Activated CD4-positive, alpha-beta T cell treated with anti-CD3 and anti-CD28 coated beads, Interleukin-2, amount 50 U/mL, for 4 hours (primary cell): ENCODE measurements at places on chromosomes 12 and 14.

DNA sequence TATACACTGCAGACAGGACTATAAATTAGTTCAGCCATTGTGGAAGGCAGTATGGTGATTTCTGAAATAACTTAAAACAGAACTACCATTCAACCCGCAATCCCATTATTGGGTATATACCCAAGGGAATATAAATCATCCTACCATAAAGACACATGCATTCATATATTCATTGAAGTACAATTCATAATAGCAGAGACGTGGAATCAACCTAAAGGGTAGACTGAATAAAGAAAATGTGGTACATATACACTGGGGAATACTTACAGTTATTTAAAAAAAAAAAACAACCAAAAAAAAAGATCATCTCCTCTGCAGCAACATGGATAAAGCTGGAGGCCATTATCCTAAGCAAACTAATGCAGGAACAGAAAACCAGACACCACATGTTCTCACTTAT lies 473.9 kb downstream of the TRHDE start:
- DNase-seq, result no peak

- peak; percentile 64 for DNase-seq
Measured at GRCh38 chr14:55354500-55354899, 57.1 kb downstream of the ATG14 start.

DNA sequence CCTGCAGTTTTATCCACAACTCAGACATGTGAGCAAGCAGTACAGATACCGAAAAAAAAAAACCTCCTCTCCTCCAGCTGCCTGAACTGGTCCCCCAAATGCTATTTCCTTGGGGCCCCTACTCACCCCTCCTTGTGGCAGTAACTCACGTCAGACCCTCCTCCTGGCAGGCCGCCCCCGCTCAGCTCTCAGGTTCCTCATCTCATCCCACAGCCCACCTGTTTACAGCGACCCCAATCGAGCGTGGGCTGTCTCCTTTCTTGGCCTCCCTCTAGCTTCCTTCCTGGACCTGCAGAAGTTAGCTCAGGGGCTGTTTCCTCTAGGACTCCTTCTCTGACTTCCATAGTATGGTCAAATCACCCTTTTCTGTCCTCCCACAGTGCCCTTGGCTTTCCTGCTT lies 455.3 kb downstream of the BCL11B start:
- DNase-seq, result no peak

DNA sequence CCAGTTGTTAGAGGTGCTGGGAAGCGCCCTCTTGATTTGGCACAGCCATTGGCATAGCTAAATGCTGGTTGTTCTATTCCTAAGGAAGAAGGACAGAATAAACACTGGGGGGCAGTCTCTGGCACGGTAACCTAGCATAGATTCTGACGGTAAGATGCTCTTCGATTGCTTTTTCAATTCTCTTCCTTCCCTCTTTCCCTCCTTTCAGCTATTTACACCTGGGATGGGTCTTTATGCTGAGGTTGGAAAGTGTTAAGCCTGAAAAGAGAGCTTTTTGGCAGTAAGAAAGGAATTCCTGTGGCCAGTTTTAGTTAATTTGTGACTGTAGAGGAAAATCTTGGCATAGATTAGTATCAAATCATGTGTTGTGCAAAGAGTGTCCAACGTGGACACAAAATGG lies 162.8 kb downstream of the SNAPC1 start:
- DNase-seq, result no peak

DNA sequence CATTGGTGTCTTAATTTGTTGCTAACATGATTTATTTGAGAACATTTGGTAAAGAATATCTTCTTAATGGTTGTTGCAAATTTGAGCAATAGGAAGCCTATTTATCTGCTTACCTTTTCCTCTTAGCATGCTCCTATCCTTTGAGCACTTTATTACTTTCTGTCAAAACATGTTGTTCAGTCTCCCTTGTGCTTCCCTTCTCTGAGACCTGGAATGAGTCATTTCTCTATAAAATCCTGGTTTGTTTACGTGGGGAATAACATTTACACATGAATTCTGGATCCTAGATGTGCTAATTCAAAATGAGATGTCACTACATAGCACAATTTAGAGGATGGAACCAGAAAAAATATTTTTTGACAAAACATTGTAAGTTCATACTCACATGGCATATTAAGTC lies 844.0 kb upstream of the LRFN5 start:
- DNase-seq, result no peak

GRCh38 chr12:50621399-50622300 lies 116.9 kb downstream of the DIP2B start:
- no peak for DNase-seq

GRCh38 chr14:92914087-92914656 lies 8.8 kb upstream of the CHGA start:
- peak; percentile 11 for DNase-seq

- no peak for DNase-seq
Measured at GRCh38 chr12:63918800-63919300, 74.3 kb downstream of the SRGAP1 start.

GRCh38 chr12:7130701-7131501 lies 730 bp downstream of the CLSTN3 start:
- no peak for DNase-seq

DNA sequence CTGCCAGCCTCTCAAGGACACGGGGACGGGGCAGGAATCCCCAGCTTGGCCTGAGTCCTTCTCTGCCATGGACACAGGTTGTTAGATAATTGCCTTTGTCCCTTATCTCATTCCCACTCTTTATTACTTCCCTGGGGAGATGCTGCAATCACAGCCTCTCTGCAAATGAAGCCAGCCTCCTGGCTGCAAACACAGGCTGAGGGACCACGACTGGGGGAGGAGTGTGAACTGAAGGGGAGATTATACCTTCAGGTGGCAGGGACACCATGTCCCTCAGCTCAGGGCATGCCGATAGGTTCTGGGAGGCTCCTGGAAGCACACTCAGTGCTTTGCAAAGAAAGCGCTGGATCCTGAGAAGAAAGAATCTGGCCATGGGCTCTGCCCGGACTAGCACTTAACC lies 16.1 kb upstream of the CHGA start:
- no peak for DNase-seq

GRCh38 chr12:116043659-116044535 lies 233.6 kb downstream of the MED13L start:
- no peak for DNase-seq

DNA sequence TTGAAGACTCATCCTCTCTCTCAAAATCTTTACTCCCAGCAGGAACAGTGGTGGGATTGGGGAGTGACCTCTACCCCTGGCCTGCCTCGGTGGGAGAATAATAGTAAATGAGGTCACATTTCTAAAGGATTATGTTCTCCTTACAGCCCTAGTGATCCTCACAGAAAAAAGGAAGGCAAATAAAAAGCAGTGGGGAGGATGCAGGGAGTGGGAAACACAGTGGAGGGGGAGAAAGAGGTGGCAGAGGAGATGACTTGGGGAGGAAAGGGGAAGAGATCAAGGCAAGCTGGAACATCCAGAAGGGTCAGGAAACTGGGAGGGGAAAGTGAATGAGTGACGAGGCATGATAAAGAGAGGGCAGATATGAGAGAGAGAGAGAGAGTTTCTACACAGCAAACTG lies 8.3 kb upstream of the SYNDIG1L start:
- no peak for DNase-seq

- no peak for DNase-seq
Measured at GRCh38 chr12:24705741-24706358, 243.1 kb downstream of the BCAT1 start.

GRCh38 chr14:91835197-91835919 lies 32.0 kb downstream of the TC2N start:
- DNase-seq, result no peak

- no peak for DNase-seq
Measured at GRCh38 chr12:96101806-96102205, 66.4 kb upstream of the LTA4H start.

DNA sequence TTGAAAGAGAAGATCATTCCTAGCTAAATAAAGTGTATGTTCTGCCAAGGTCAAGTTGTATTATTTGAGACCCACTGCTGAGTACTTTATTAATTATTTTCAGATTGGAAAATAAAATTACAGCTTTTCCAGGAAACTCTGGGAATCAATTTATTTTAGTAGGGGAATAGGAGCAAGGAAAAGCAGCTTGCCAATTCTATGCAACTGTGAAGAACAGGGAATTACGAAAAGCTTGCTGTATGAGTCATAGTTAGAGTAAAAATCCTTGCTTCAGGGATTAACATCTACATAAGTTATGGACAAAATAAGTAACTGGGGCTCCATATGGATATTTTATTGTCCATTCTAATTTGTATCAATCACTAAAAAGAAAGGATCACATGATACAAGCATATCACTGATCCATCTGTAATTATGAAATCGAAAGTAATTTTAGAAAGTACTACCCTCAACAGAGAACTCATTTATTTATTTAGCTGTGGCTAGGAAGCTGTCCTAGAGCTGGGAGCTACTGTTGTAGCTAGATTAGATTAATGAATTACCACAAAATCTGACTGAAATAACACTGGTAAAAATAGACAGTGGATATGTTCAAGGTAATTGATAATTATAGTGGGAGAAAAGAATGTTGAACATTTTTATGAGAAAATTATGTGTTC lies 303.5 kb upstream of the NPAS3 start:
- DNase-seq, result no peak

DNA sequence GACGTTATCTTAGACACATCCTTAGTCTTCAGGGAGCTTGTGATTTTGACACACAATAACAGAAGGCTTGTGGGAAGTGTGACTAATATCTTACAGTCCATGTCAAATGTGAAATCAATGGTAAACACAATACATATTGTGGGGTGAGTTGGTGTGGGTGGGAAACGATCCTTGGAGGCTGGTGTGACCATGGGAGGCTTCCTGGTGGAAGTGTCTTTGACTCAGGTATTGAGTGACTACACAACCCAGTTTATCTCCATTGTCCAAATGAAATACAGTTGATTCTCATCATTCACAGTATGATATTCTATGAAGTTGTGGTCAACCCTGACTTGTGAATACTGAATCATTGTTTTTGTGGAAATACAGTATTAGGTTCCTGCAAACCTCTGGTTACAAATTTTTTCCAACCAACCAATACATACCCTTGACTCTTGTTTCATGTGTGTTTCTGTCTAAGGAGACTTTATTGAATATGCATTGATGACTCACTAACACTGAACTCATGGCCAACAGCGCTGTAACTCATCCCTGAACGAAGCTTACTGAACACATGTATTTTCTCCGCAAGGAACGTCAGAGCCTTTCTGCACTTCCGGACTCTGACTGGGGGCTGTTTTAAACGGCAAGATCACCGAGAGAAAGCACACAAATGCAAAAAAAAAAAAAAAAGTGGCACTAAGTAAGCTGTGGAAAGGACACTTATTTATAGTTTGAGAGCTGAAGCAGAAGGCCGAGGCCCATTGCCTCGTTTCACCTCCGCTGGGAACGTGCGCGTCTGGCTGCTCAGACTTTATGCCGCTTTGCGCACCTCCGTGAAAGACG lies 59.0 kb downstream of the CLMN start:
- no peak for DNase-seq

- DNase-seq, result no peak
Measured at GRCh38 chr12:4918950-4919660, 9.4 kb downstream of the KCNA1 start.

GRCh38 chr12:71472441-71472911 lies 32.9 kb downstream of the LGR5 start:
- DNase-seq, result no peak

- DNase-seq, result no peak
Measured at GRCh38 chr12:107822356-107822755, 47.9 kb downstream of the ASCL4 start.

GRCh38 chr12:7072035-7072434 lies 11.5 kb downstream of the C1S start:
- no peak for DNase-seq

DNA sequence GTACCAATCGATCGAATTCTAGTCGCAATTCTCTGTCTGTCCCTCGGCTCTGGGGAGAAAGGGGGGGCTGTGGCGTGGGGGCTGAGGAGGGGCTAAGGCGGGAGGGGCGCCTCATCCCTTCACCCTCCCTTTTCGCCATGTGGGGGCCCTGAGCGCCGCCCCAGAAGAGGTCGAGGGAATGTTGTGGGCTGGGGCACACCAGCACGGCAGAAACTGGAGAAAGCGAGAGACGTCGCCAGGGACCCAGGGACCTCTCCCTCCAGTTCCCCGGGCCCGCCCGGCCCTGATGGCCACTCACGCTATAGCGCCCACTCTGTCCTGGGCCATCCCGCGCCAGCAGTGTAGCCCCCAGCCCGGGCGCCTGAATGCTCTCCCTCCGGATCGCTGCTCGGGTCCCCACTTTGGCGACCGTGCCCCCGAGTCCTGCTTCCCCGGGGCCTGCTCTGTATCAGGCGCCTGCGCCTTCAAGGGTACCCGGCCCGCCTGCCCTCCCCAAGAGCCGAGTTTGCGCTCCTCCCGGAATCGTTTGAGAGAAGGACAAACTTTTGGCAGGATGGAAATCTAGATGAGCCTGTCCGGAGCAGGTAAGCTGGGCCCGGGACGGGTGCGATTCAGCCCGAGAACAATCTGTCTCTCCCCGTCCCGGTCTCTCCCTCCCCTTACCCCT lies 62.6 kb downstream of the SMUG1 start:
- DNase-seq, result no peak

GRCh38 chr12:121238604-121239350 lies 28.8 kb downstream of the P2RX4 start:
- no peak for DNase-seq

GRCh38 chr12:61538951-61539350 lies 721.3 kb upstream of the USP15 start:
- DNase-seq, result no peak

- no peak for DNase-seq
Measured at GRCh38 chr12:111178181-111179081, 190.5 kb downstream of the PHETA1 start.

GRCh38 chr12:3012786-3013185 lies 53.6 kb downstream of the TEAD4 start:
- no peak for DNase-seq

GRCh38 chr12:10389904-10390303 lies at the start of gene KLRK1:
Gene KLRK1, minus strand, starts transcription at chr12:10390041. Its CDS starts 1,231 bp downstream, at chr12:10388810.
- DNase-seq, result no peak

- DNase-seq, result no peak
Measured at GRCh38 chr12:25372969-25373817, 122.5 kb upstream of the KRAS start.

DNA sequence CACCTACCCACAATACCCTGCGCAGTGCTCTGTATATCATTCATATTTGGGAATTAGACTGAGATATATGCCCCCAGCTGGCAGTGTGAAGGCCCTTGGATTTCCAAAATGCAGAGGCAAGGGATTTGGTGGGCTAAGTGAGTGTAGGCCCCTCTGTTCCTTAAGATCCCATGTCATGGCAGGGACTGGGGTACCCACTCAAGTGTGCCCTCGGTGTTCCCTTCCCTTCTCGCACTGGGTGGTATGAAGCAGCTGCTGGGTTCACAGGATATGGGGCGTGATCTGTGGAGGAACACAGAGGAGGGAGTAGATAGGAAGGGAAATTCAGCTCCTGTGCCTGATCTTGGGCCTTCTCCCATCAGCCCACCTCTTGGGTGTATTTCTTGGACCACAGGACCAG lies 63.1 kb upstream of the VASH1 start:
- DNase-seq, result no peak

GRCh38 chr12:122989225-122989839 lies 8.9 kb downstream of the ARL6IP4 start:
- DNase-seq, result no peak
